ENCODE measurements at places on chromosomes 12 and 14.

- DNase-seq = no peak
These were observed 2.4 kb downstream of the TIGAR start for GRCh38 chr12:4323396-4323795.

DNA sequence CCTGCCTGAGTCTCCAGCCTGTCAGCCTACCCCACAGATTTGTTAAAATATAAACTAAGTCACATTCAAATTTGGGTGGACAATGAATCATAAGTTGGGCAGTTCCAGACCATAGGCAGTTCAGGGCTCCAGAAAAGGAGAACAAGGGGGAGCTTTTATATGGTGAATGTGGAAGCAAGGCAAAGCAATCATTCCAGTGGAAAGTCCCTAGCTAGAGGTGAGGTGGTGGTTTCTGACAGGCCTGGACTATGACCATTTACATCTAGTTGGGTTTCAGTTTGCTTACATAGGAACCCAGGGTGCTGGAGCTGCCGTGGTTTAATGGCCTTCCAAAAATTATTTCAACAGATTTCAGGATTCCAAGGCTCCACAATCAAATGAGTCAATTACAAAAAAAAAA, 207.3 kb downstream of the AEBP2 start:
- no peak for DNase-seq

DNA sequence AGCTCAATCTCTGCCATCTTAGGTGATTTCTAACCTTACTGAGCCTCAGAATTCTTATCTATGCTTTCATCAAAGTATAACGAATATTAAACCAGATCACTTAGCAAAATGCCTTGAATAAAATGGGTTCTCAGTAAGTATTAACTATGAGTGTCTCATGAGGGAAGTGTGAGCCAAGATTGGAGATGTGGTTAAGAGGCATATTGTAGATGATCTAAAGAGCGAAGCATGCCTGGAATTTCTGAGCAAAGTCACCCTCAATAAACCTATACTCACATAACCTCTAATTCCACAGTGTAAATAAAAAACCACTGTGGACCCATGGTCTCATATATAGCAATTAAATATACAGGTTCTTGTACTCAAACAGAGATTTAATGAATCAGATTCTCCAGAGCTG, 193.1 kb upstream of the FSCB start:
- no peak for DNase-seq

- peak; percentile 93 for DNase-seq
These were observed 5.6 kb downstream of the TNFRSF1A start for GRCh38 chr12:6336079-6336888.

DNA sequence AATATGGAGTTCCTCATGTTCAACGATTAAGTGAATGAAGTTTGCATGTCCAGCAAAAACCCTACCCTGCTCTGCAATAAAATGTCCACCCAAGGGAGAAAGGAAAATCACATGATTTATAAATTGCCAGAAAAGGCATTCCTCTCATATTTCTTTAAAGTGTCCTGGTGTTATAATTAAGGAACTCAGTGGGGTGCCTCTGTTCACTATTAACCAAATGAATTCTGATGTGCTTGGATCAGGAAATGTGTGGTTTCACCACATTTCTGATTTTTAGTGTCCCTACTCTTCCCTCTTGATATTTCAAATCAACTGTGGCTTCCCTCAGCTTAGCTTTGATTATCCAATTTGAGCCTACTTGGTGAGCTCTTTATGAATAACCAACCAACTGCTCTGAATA, 208.1 kb downstream of the PHLDA1 start:
- no peak for DNase-seq

DNA sequence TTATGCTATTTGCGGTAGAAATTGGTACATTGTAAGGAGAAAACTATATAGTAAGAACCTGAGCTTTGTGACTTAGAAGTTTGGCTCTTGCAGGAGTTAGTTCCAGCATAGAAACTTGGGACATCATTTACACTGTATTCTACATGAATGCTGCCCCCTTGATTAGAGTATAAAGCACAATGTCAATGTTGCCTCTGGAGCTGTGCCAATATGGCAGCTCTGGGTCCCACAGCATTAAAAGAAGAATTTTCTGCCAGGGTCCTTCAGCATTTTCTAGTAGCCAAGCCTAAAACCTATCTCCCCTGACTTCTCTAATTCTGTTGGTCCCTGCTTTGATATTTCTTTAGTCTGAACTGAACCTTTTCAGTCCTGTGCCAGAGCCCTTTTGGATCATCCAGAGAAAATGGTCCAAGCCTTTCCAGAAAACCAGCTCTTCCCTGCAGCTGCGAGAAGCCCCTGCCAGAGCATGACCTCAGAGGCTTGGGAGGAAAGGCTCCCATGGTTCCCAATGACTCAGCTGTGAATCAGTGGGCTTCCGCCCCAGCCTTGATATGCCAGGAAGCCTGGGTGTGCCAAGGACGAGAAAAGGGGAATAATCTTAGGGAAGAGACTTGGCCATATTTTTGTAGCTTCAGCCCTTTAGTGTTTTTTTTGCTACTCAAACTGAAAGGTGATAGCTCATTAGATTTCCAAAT, 43.2 kb downstream of the PLEKHG7 start:
- DNase-seq = no peak

GRCh38 chr12:48777501-48778400, 11.1 kb downstream of the ADCY6 start:
- no peak for DNase-seq

- DNase-seq = no peak
These were observed 14.1 kb downstream of the EIF5 start for GRCh38 chr14:103348154-103348553.

GRCh38 chr12:96187956-96188355, 6.2 kb upstream of the ELK3 start:
- no peak for DNase-seq

- no peak for DNase-seq
These were observed 13.3 kb upstream of the LRRC10 start for GRCh38 chr12:69623970-69624369.

- no peak for DNase-seq
These were observed 167.4 kb downstream of the C12orf50 start for GRCh38 chr12:87861791-87862190.

DNA sequence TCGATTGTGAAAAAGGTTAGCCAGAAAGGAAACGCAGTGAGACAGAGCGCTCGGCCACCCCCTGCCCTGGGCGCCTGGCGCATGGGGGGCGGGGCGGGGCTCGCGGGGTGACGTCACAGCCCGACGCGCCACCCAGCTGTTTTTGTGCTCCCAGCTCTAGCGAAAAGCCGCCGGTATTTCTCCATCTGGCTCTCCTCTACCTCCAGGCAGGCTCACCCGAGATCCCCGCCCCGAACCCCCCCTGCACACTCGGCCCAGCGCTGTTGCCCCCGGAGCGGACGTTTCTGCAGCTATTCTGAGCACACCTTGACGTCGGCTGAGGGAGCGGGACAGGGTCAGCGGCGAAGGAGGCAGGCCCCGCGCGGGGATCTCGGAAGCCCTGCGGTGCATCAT, at the start of gene GABARAPL1:
Gene GABARAPL1 (plus strand): TSS at position 139 of the 393 bp plus-strand sequence. CDS start 253 bp downstream, at position 392.
- peak; percentile 3 for DNase-seq

DNA sequence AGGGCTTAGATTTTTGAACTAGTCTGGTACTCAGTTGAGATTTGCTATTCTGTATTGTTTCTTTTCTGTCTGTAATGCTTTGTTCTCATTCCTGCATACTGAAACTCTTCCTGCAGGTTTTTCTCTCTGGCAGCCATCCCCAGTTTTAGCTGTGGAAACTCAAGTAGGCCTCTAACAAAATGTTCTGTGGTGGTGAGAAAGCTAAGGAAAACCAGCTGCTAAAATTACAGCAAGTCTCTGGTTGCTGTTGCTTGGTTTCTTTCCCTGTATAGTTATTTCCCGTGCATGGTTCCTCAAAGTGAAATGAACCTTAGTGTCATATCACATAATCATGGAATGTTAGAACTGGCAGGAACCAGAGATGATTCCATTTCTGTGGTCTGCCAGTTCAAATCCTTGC, 442.5 kb downstream of the NRXN3 start:
- no peak for DNase-seq
